NCI-H1694 treated with DMSO at 0.1 percent for 48 hours (cell line): ENCODE measurements at places on chromosomes 7 and 10.

GRCh38 chr7:80581486-80582260 lies 56.8 kb upstream of the CD36 start:
- no peak for DNase-seq

DNA sequence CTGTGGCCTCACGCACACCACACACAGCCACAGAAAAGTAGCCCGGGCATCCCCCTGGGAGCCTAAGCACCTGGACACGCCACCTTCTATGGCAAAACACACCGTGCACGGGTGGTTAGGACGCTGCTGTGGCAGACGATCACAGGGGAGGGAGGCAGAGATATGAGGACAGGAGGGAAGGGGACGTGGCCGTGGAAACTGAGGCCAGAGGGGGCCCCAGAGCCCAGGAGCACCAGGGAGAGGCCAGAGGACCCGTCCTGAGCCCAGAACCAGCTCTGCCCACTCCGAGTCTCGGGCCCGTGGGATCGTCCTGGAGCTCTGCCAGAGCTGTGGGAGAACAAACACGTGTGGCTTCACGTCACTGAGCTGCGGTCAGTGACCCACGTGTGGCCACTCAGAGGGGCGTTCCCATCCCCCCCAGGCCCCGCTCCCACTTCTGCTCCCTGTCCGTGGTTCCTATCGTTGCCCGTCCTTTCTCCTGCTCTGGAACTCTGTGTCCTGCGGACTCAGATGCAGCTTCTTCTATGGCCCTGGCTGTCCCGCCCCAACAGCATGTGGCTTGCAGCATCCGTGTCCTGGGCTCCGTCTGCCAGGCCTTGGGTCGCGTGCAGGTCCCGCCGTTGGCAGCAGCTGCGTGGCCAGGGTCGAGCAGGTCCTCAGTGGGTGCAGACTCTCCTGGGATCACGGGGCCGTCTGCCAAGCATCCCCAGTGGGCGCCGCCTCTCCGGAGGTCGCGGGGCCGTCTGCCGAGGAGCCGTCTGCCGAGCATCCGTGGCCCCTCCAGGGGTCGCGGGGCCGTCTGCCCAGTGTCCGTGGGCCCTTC lies 31.0 kb downstream of the GET4 start:
- no peak for DNase-seq

GRCh38 chr7:158366346-158366745 lies 221.3 kb downstream of the PTPRN2 start:
- DNase-seq: no peak

- no peak for DNase-seq
Measured at GRCh38 chr7:157612664-157613561, 276.1 kb downstream of the DNAJB6 start.

- DNase-seq: no peak
Measured at GRCh38 chr10:3803927-3804741, 19.1 kb upstream of the KLF6 start.

DNA sequence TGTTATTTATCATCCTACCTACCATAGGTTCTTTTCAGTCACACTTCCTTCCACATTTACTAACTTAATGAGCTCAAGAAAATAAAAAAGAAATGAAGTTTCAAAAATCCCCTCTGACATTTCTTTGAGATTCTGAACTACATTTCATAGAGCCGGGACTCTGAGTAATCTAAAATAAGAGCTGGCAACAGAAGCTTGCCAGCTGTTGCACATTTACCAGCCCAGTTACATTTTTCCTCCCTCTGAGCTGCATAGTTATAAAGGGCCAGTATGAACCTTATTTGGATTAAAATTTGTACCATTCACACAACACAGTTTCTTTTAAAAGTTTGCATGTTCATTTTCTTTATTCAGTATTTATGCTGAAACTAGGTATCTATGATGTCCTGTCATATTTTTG lies 119.5 kb upstream of the CAV2 start:
- no peak for DNase-seq

DNA sequence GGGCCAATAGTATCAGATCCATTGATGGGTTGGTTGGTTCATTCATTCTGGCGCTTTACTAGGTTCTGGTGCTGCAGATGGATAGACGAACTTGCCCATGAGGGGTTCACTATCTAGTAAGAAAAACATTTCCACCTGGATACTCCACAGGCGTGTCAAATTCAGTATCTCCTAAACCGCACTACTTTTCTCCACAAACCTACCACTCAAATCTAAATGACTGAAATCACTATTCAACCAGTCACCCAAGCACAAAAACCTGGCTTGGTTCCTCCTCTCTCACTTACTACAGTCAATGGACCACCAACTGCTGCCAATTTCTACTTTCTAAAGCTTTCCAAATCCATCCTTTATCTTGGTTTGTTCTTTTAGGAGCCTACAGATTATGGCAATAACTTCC lies 572 bp downstream of the AGK start:
- no peak for DNase-seq

DNA sequence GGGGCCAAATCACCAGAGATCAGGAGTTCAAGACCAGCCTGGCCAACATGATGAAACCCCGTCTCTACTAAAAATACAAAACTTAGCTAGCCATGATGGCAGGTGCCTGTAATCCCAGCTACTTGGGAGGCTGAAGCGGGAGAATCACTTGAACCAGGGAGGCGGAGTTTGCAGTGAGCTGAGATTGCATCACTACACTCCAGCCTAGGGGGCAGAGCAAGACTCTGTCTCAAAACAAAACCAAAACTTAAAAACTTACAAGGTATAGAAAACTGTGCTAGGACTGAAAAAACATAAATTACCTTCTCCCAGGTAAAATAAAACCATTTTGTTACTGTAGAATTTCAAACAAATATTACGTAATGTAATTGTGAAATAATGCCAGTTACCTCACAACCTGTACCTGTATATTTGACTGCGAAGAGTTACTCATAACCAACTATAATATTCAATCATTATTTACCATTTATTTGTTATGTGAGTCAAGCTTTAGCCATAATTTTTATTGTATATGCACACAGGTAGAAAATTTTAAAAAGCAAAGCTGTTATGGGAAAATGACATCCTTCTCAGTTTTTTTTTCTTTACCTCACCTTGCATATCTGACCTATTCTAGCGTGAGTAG lies 180.9 kb downstream of the SEMA3A start:
- DNase-seq: no peak

DNA sequence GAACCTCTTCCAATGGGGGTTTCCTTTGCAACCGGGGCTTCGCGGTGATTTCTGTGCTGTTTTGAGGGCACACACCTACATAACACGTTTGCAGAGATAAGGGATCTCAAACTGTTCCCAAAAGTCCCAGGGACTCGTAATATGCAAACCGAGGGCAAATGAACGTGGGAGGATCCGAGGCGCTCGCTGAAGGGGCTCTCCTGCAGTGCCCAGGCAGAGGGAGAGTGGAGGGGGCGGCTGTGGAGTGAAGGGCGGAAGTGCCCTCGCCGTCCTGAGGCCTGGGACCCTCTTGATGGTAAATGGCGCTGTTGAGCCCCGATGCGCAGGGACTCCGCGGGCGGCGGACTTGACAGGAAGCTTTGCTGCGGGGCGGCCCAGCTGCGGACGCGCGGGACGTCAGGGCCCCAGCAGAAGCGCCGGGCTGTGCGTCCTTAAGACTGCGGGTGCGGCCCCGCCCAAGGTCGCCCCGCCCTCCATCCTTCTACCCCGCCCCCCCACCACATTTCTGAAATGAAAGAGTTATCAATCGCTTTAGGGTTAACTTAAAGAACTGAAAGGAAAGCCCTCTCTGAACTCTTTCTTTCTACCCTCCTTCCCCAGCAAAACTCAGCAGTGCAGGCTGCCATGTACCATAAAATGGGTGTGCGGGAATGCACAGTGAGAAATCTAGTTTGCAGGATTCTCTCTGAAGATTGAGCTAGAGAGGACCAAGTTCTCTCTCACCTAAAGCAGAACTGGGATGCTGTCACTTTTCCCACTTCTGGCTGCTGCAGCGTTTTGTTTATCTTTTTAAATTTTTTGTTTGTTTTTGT lies 151.8 kb upstream of the YAE1 start:
- DNase-seq: no peak

DNA sequence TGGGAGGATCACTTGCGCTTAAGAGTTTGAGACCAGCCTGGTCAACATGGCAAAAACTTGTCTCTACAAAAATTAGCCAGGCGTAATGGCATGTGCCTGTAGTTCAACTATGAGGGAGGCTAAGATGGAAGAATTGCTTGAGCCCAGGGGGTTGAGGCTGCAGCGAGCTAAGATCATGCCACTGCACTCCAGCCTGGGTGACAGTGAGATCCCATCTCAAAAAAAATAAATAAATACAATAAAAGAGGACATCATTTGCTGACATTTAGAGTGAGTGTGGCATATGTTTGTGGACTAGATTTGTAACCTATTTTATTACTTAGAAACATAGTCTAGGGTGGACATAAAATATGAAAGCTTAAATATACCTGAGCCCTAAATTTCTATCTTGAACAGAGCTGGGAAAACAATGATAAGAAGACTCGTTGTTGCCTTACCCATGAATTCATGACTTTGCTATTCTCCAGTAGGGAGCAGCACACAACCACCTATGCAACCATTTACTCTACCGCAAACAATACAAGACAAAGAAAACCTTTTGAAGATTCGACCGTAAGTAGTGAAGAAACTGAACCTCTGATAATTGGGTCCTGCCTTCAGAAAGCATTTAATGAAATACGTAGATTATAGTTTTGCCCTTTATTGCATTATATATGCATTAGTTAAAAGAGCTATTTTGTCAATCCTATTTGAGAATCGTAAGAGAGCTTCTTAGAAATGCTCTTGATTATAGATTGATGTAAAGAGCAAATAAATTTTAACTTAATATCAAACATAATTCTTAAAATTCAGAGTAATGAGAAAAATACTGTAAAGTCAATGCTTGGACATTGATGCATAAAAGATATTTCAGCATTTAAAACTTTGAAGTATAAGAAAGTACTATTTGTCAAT lies 83.5 kb downstream of the GNAT3 start:
- peak; percentile 14 for DNase-seq

DNA sequence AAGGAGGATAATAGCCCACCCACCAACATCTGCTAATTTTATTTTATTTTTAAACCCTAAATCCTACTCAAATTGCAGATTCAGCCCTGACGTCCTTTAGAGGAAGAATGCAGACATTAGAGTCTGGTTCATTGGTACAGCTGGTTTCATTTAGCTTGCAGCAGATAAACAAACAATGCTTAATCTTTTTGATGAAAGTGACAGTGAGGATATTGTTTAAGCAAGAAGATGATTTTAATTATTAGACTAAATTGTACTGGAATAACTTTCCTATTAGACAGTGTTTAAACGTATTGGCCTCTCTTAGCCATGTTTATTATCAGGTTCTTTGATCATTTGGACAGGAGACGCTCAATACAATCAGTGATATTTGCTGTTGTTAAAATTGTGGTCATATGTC lies 164.8 kb downstream of the CDK14 start:
- no peak for DNase-seq

DNA sequence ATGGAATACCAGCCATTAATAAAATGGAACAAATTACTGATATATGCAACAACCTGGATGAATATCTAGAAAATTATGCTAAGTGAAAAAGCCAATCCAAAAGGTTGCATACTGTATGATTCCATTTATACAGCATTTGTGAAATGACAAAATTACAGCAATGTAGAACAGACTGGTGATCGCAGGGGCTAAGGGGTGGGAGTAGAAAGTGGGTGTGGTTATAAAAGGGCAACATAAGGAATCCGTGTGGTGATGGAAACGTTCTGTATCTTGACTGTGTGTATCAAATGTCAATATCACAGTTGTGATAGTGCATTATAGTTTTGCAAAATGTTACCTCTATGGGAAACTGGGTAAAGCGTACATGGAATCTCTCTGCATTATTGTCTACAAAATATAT lies 15.0 kb downstream of the CEP41 start:
- no peak for DNase-seq

- peak; percentile 65 for DNase-seq
Measured at GRCh38 chr10:97121041-97121440, 64.7 kb downstream of the SLIT1 start.

DNA sequence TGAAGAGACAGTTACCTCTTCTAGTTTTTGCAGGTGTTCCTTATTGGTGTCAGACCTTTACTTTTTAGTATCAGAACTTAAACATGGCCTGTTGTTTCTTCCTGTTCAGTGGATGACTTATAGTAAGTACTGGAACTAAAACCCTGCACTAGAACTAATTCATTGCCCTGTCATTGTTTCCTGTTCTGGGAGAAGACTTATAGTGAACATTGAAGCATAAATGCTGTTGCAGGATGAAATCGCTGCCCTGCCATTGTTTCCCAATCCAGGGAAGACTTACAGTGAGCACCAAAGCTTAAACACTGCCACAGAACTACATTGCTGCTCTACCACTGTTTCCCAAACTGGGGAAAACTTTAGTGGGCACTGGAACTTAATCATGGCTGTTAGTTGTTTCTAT lies 13.1 kb downstream of the IPMK start:
- DNase-seq: no peak

- no peak for DNase-seq
Measured at GRCh38 chr10:80498833-80499741, 38.6 kb upstream of the SH2D4B start.
